ENCODE measurements at places on chromosomes 1 and 21.

- DNase-seq, result no peak
These were observed 144.2 kb upstream of the BEND5 start for GRCh38 chr1:48920851-48921250.

DNA sequence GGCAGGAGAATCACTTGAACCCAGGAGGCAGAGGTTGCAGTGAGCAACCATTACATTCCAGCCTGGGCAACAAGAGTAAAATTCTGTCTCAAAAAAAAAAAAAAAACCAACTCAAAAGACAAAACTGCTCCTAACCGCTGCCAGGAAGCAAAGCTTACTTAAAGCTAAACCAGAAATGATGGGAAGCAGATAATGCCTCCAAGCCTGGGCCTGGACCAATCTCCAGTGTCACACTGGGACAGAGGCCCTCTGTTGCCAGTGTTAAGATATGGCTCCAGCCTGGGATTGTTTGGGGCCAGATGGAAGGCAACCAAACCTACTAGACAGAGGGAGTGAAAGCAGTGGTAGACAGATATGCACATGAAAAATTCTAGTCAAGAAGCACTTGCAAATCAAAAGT is 36.9 kb downstream of the NSL1 start:
- DNase-seq, result no peak

DNA sequence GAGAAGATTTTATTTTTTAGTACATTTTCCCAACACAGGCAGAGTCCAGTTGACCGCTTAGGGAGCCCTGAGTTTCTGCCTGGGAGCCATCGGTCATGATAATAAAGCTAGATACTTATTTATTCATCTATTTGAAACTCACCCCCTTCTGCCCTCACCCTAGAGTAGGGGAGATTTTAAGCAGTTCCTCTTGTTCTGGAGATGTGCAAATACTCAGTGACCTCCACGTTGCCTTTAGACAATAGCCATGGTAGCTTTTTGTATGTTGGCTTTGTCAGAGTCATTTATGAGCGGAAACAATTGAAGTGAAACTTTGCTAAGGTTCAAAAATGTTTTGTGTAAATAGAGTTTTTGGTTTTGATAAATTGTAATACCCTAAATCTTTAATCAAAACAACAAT is 45.7 kb upstream of the PLPPR4 start:
- DNase-seq, result no peak

GRCh38 chr1:39614488-39614887 is 25.0 kb downstream of the HEYL start:
- no peak for DNase-seq

- no peak for DNase-seq
These were observed 5.0 kb downstream of the SLC37A1 start for GRCh38 chr21:42518626-42519025.

All from psoas muscle (tissue), 8 donors.